Heart left ventricle (tissue), 16 donors: ENCODE measurements at places on chromosomes 6 and 20. TPM values are rescaled to one million over a fixed set of nuclear protein-coding genes. Genes with fewer than 3 reads are reported as not detected.

Gene TCP11
- total RNA-seq: not detected

Gene CCN6
- not detected for total RNA-seq

Gene C20orf144
- not detected for total RNA-seq

Gene EPPIN
- not detected for total RNA-seq

Gene FHL5
- 2.7 TPM for total RNA-seq

GRCh38 chr6:158046201-158047126 is 64.8 kb downstream of the SYNJ2 start:
- no peak for DNase-seq
- no peak overlapping the region for H3K4me3 ChIP-seq
- peaks cover 16% of the 10 kb centered on the region for H3K4me1 ChIP-seq
- no peaks in the 10 kb centered on the region for H3K27me3 ChIP-seq
- peaks cover 12% of the 10 kb centered on the region for H3K36me3 ChIP-seq

- H3K36me3 ChIP-seq: peaks cover 6% of the 10 kb centered on the region
- H3K27ac ChIP-seq: no peak overlapping the region
- peak; percentile 72 for DNase-seq
- H3K27me3 ChIP-seq: no peaks in the 10 kb centered on the region
- H3K4me3 ChIP-seq: no peak overlapping the region
These were observed 9.7 kb downstream of the TRMT11 start for GRCh38 chr6:125995972-125996580.

DNA sequence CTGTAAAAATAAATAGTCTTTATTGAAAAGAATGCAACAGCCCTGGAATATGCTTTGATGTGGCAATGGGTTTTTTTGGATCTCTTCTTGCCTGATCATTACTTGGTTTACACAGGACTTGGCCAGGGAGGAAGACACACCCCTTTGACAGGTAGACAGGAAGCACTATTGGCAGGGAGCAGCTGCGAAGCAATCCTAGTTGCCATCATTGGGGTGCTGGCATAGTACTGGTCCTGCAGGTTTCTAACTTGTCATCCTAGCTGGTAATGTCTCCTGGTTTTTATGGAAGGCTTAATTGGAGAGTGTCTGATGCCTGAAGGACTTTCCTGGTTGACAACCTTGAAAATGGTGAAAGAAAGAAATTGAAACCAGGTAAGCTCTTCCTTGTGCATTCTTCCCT is 71.2 kb upstream of the CCN6 start:
- no peak for DNase-seq
- no peaks in the 10 kb centered on the region for H3K36me3 ChIP-seq
- no peak overlapping the region for H3K4me3 ChIP-seq
- no peaks in the 10 kb centered on the region for H3K27me3 ChIP-seq
- H3K4me1 ChIP-seq: peaks cover 3% of the 10 kb centered on the region

- H3K27ac ChIP-seq: no peak overlapping the region
- no peak overlapping the region for H3K4me3 ChIP-seq
- H3K36me3 ChIP-seq: no peaks in the 10 kb centered on the region
- no peak for DNase-seq
These were observed 494.7 kb downstream of the CD83 start for GRCh38 chr6:14612016-14612980.

- no peaks in the 10 kb centered on the region for H3K27me3 ChIP-seq
- H3K36me3 ChIP-seq: no peaks in the 10 kb centered on the region
- H3K27ac ChIP-seq: no peak overlapping the region
- no peak for DNase-seq
- no peak overlapping the region for H3K4me3 ChIP-seq
These were observed 18.8 kb upstream of the SLC17A3 start for GRCh38 chr6:25892877-25893276.

- no peaks in the 10 kb centered on the region for H3K4me1 ChIP-seq
- no peak overlapping the region for H3K27ac ChIP-seq
- no peak overlapping the region for H3K4me3 ChIP-seq
- no peak for DNase-seq
These were observed 50.8 kb downstream of the EYA2 start for GRCh38 chr20:46945465-46945864.

DNA sequence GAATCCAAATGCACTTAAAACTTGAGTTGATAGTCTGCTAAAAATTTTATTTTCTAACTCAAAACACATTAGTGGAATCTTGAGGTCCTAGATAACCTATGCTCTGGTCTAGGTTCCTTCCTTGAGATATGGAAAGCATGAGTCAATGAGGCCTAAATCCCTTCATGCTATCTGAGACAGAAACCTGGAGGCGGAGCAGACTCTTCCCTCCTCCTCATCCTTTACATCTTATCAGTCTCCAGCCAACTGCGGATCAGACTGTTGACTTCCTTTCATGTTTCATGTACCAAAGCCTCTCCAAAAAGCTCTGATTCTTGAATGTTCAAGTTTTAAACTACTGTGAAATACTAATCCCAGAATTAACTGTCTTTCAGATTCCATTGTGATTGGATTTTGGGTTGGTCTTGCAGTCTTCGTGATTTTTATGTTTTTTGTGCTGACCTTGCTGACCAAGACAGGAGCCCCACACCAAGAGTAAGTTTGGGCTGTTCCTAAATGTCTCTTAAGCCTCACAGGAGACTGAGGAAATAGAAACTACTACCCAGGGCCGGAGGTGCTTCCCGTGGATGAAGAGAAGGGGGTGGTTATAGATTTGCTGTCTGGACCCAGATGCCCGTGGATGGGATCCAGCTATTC is 29.1 kb downstream of the MRAP2 start:
- H3K4me1 ChIP-seq: no peaks in the 10 kb centered on the region
- no peaks in the 10 kb centered on the region for H3K36me3 ChIP-seq
- H3K4me3 ChIP-seq: no peak overlapping the region
- H3K27me3 ChIP-seq: no peaks in the 10 kb centered on the region
- H3K27ac ChIP-seq: no peak overlapping the region
- no peak for DNase-seq

GRCh38 chr20:38894091-38894847 is 31.9 kb upstream of the FAM83D start:
- no peaks in the 10 kb centered on the region for H3K27me3 ChIP-seq
- H3K4me1 ChIP-seq: no peaks in the 10 kb centered on the region
- H3K36me3 ChIP-seq: peaks cover 17% of the 10 kb centered on the region
- no peak overlapping the region for H3K4me3 ChIP-seq

DNA sequence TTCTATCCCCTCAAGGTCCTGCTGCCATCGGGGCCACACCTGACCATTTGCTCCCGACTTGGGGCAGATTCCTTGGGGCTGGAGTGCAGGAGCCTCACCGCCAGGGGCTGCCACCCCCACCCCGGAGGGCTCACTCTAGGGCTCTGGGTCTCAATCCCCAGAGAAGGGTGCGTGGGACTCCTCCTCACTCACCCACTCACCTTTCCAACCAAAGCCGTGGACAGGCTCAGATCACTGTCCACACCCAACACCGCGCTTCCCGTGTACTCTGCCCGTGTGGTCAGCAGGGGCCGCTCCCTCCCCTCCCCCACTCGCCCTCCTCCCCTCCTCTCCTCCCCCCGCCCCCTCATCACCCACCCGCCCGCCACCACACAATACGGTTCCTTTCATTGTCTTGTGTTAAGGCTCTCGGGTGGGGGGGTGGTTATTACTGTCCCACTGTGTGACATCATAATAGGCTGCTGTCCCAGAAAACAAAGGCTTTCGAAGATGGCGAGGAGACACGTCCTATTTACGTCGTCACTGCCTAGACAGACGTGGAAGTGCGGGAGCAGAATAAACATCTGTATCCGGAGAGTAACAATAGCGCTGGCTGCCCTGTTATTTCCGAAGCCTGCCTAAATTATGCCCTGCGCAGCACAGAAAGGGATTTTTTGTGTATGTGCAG is 85.8 kb downstream of the YTHDF1 start:
- no peak for DNase-seq
- no peak overlapping the region for H3K4me3 ChIP-seq
- H3K36me3 ChIP-seq: no peaks in the 10 kb centered on the region
- H3K4me1 ChIP-seq: no peaks in the 10 kb centered on the region

DNA sequence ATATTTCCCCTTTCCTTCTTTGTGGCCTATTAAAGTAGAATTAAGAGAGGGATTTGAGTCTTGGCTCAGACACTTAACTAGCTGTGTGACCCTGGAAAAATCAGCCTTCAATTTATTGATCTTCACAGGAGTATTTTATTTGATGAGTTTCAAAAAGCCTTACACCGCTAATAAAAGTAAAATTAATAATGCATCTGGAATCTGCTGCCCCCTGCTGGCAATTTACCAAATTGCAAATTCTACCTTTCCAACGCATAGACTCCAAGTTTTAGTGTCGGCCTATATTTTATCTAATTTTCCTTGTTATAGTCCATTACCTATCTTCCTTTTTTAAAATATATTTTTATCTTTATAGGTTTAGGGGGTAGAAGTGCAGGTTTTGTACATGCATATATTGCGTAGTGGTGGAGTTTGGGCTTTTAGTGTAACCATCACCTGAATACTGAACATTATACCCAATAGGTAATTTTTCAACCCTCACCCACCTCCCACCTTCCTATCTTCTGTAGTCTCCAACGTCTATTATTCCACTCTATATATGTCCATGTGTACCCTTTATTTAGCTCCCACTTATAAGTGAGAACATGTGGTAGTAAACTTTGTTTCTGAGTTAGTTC is 46.3 kb downstream of the GOPC start:
- H3K27me3 ChIP-seq: no peaks in the 10 kb centered on the region
- DNase-seq: peak; percentile 33
- H3K4me3 ChIP-seq: no peak overlapping the region
- peaks cover 6% of the 10 kb centered on the region for H3K36me3 ChIP-seq
- no peaks in the 10 kb centered on the region for H3K4me1 ChIP-seq
